ENCODE measurements at places on chromosomes 2 and 18.

GRCh38 chr2:20571644-20572215, 79.2 kb downstream of the HS1BP3 start:
- DNase-seq = no peak

DNA sequence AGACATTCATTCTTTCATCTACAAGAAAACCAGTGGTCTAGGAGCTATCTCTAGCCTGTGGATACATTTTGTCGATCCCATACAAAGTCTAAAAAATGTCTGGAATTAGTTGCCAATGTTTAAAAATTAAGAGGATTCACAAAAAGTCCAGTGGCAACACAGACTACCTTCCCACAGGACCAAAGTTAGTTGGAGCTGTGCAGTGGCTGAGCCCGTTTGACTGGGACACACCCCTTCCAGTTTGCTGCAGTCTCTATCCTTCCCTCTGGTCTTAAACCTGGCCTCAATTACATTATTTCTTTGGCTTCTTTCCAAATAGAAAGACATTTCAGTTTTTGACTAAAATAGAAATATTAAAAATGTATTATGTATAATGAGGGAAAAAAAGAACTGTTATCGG, 18.6 kb downstream of the SLC16A14 start:
- DNase-seq = no peak

GRCh38 chr2:186617771-186618170, 27.9 kb downstream of the ITGAV start:
- no peak for DNase-seq

DNA sequence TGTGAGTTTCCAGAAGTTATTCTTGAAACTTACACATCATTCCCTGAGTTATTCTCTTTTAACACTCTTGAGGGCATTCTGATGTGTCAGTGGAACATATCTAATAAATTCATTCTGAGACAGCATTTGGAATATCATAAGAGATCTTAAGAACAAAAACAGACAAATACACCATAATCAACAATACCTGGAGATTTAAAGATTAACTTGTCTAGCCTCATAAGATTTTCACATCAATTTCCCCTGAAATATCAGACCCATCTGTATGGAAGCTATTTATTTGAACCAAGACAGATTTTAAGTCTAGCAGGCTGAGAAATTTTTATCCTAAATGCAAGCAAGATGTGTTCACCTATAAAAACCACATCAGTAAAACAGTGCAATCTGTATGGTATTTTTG, 181.6 kb downstream of the NYAP2 start:
- DNase-seq = no peak

GRCh38 chr2:108612514-108613183, 78.4 kb downstream of the LIMS1 start:
- DNase-seq = no peak

DNA sequence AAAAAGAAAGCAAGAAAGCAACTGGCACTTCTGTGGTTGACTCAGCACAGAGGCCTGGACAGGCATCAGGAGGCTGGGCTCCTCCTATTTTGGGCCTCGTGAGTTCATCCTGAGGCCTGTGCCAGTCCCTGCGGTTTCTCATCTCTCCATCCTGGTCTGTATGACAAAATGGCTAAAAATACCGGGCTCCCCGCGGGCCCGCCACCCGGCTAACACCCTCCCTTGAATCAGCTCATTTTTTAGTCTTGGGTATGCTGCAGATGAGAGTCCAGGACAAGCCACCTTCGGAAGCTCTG, 62.3 kb upstream of the YWHAQ start:
- no peak for DNase-seq

DNA sequence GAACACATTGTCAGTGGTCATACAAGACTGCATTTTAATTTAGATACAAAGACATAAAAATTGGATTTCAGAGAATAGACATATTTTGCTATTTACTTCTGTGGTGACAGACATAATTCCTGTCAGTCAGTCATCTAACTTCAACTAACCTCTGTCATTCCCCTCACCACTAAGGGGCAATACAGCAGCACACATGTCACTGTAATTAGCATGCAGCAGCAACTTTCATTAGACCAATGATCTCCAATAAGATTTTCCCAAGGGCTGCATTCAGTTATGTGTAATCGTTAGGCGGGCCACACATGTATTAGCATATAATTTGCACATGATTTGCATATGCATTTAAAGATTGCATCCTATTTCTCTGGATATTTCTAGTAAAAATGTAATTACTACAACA, 624.5 kb downstream of the NR4A2 start:
- no peak for DNase-seq

DNA sequence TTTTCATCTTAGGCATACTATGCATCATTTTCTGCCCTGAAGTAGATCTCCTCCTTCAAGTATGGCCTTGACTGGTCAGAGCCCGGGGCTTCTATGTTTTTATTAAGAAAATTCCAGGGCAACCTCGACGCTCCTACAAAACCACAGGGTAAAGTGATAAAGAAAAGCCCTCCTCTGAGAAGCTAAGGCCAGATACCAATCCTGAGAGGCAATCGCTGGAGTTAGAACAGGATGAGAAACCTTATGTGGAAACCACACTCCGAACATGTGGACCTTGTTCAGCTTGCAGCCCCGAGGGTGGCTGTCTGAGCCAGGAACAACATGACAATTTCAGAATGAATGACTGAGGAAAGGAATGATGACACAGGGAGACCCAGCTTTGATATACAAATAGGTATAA, 35.6 kb downstream of the RMC1 start:
- DNase-seq = no peak

DNA sequence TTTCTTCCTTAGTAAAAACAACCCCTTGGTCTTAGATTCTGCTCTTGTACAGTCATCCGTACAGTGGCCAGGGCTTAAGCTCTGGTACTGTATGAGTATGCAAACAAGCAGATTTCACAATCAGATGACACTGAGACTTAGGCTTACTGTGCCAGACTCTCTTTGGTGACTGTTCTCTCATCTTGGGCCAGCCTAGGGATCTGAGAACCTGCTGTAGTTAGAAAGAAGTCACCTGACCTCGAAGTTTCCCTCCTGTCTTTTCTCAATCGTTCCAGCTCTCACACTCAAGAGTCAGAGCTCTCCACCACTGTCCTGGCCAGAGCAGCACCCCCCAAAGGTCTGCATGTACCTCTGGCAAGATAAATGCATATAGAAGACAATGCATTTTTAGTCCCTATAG, 63.2 kb downstream of the ZEB2 start:
- DNase-seq = no peak

DNA sequence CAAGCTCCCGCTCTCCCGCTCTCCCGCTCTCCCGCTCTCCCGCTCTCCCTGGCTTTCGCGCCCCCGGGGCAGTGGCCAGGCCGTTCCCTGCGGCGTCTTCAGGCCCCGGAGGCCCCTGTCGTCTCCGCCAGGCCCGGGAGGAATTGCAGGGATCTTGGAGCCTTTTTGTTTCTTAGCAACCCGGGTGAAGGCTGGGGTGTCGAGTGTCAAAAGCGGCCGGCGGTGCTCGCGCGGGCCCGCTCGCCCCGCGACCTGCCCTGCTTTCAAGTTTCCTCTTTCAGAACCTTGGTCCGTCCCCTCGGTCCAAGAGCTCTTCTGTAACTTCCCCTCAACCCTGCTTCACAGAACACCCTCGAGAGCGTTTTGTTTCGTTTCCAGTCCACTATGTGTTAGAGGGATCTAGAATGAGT, 1.4 kb downstream of the RNF138 start:
- DNase-seq = peak; percentile 26

GRCh38 chr2:44273596-44273995, 1.7 kb upstream of the SLC3A1 start:
- no peak for DNase-seq

DNA sequence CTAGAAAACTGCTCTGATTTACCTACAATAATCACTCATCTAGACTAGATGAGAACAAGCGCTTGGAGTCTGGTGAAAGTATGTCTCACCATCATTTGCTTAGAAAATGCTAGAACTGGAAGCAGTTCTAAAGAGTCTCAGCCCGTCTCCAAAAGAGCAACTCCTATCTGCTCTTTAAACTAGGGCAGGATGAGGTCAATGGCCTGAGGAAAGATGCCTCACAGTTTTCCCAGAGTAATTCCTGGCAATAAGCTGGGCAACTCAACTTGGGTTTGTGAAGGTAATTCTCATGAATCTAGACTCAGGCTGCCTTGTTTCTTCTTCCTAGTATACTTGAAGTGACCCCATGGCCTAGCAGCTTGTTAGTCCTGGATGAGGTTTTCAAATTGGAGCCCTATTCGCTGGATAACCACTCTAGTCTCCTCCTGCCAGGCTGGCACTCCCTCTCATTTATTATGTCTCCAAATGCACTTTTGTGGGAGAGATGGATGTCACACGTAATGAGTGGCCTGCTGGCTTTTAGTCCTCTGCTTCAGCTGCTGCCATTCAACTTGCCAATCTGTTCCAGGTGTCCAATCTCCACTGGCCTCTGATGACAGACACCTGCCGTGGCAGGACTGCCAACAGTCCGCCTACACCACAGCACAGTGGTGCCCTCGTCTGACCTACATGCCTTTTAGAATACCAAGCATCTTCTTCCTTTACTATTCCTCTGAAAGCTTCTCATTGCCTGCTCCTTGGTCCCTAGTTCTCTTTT, 80.9 kb downstream of the CABYR start:
- DNase-seq = no peak

- DNase-seq = no peak
Observed at GRCh38 chr18:2905854-2906703, 59.3 kb downstream of the EMILIN2 start.

- no peak for DNase-seq
Observed at GRCh38 chr2:28273751-28274150, 118.9 kb upstream of the FOSL2 start.

DNA sequence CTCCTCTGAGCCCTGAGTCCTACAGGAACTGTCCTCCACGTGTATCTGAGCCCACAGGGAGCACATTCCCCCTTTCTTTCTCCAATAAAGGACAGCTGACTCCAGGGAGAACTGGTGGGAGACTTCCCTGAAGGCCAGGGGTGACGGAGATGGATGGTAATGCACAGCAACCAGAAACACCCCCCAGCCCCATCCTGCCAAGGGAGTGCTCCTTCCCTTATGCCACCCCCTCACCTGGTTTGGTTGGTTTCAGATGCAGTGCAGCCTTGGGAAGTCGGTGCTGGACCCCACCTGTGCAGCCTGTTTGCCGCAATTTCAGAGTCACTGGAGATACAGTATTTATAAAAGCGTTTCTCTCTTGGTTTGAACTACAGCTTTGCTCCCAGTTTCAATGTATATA, 24.0 kb downstream of the GPR55 start:
- no peak for DNase-seq

DNA sequence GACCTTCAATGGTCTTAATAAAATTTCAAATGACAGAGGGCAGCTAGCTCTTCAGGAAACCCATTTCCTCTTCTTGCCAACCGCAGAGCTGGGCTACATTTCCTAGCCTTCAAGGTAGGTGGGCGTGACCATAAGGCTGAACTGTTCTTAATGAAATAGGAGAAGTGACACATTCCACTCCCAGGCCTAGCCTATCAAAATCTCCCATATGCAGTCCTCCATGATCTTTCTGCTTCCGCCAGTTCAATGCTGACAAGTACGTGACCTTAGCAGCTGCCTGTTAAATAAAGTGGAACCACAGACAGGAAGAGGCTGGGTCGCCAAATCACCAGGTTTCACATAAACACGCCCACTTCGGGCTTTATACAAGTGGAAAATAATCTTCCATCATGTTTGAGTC, 13.2 kb downstream of the SERPINE2 start:
- DNase-seq = no peak

GRCh38 chr2:40329739-40330030, 122.2 kb downstream of the SLC8A1 start:
- no peak for DNase-seq

- no peak for DNase-seq
Observed at GRCh38 chr2:147512206-147512605, 332.6 kb upstream of the ACVR2A start.

GRCh38 chr2:238182362-238182761, 21.1 kb downstream of the ILKAP start:
- no peak for DNase-seq

DNA sequence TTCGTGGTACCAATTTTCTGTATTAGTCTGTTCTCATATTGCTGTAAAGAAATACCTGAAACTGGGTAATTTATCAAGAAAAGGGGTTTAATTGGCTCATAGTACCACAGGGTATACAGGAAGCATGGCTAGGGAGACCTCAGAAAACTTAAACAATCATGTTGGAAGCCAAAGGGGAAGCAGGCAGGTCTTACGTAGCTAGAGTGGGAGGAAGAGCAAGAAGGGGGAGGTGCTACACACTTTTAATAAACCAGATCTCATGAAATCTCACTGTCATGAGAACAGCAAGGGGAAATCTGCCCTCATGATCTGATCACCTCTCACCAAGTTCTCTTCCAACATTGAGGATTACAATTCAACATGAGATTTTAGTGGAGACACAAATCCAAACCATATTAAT, 226.8 kb upstream of the TPO start:
- no peak for DNase-seq

DNA sequence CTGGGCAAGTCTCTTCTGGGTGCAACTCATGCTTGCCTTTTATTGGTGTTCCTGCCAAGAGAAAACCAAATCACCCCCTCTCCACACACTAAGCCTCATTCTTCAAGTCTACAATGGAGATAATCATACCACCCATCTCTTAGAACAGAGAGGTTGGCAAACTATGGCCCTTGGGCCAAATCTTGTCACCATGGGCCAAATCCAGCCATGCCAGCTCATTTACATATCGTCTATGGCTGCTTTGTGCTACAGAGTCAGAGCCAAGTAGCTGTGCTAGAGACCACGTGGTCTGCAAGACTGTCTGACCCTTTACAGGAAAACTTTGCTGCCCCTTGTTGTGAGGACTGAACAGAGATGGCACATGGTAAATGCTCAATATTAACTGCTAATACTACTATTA, 270.3 kb upstream of the PARD3B start:
- DNase-seq = no peak

DNA sequence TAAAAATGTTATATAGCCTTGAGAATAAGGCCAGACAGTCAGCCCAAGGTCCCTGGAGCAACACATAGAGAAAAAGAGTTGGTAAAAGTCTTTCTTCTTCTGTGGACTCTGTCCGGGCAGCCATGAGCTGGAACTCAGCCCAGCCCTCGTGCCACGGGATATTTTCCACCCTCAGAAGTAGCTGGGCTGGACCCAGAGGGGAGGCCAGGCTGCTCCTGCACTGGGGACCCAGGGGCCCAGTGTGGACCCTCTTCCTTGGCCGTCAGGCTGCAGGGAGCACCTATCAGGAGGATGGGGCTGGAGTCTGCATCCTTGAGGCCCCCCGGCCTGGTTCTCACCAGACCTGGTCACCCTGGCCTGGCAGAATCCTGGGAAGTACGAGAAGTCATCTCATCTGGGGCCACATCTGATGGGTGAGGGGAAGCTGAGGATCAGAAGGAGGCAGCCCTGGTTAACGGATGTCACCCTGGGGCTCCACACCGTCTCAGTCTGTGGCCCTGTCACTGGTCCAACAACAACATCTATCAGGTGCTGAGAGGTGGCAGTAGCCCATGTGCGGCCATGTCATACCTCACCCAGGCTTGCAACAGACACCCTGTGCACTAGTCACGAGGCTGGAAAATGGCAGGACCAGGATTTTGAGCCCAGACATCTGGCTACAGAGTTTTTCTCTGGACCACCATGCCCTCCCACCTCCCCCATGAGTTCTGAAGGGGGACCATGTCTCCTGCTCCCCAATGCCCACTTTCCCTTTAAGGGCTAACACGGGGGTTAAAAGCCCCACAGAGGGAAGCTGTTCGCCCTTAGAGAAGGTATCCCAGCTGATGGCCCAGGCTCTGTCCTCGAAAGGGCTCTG, 33.0 kb downstream of the SDC1 start:
- no peak for DNase-seq

Data from breast epithelium (tissue), 4 donors.